HCT116 (cell line): ENCODE measurements at places on chromosomes 2 and 18. TPM values are rescaled to one million over a fixed set of nuclear protein-coding genes. Genes with fewer than 3 reads are reported as not detected.

GRCh38 chr2:17901246-17901645 is 22.8 kb downstream of the KCNS3 start:
- DNase-seq: no peak

- DNase-seq: no peak
Observed at GRCh38 chr2:39424951-39425350, 12.1 kb downstream of the MAP4K3 start.

DNA sequence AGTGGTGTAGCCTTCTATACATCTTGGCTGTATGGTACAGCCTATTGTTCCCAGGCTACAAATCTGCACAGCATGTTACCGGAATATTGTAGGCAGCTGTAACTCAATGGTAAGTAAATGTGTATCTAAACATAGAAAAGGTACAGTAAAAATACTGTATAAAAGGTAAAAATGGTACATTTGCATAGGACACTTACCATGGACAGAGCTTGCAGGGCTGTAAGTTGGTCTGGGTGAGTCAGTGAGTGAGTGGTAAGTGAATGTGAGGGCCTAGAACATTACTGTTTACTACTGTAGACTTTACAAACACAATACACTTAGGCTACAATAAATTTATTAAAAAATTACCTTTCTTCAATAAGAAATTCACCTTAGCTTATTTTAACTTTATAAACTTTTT is 3.7 kb upstream of the MRPS9 start:
- DNase-seq: no peak

- peak; percentile 0 for DNase-seq
Observed at GRCh38 chr2:30979822-30980245, 158.4 kb downstream of the GALNT14 start.

- DNase-seq: no peak
Observed at GRCh38 chr2:30205456-30205855, 25.9 kb upstream of the LBH start.

DNA sequence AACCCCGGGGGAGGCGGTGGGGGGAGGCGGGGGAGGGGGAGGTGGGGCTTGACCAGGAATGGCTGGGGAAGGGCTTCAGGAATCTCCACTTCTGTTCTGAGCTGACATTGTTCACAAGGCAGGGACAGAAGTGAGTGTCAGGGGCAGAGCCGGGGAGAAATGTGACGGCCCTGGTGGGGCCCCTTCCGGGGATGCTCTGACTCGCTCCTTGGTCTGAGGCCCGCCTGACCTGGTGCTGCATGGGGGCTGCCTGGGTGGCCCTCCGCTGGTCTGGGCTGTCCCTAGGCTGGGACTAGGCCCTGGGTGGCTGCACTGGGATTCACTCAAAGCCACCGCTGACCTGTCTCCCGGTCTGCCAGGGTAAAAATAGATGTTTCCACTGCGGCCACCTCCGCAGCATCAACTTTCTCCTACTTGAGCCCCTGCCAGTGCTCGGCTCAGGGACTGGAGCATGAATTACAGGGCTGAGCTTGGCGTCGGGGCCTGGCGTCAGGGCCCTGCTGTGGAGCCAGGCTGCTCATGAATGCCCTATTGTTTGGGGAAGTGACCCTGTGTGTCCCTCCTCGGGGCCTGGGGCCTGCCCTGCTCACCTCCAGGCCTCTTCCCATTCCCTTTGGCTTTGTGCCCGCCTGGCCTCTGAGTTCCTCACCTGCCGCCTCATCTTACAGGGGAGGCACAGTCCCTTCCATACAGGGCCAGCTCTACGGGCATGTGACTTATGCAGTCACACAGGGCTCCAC is 247.5 kb downstream of the DYSF start:
- DNase-seq: no peak

GRCh38 chr2:205580212-205580987 is 101.9 kb upstream of the NRP2 start:
- DNase-seq: no peak

DNA sequence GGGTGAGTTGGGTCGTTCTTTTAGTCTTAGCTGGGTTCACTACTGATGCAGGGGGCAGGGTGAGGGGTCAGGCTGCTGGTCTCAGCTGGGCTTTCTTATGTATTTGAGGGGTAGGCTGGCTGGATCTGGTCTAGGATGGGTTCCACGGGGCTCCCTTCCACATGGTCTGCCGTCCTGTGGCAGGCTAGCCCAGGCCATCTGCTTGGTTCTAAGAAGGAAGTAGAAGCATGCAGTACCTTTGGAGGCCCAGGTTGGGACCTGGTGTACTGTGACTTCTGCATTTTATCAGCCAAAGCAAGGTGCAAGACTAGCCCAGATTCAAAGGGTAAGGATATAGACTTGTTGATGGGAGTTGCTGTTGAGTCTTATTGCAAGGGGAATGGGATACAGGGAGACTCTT is 35.5 kb upstream of the MGAT5 start:
- DNase-seq: no peak

- DNase-seq: no peak
Observed at GRCh38 chr18:42514512-42514911, 559.5 kb downstream of the PIK3C3 start.

DNA sequence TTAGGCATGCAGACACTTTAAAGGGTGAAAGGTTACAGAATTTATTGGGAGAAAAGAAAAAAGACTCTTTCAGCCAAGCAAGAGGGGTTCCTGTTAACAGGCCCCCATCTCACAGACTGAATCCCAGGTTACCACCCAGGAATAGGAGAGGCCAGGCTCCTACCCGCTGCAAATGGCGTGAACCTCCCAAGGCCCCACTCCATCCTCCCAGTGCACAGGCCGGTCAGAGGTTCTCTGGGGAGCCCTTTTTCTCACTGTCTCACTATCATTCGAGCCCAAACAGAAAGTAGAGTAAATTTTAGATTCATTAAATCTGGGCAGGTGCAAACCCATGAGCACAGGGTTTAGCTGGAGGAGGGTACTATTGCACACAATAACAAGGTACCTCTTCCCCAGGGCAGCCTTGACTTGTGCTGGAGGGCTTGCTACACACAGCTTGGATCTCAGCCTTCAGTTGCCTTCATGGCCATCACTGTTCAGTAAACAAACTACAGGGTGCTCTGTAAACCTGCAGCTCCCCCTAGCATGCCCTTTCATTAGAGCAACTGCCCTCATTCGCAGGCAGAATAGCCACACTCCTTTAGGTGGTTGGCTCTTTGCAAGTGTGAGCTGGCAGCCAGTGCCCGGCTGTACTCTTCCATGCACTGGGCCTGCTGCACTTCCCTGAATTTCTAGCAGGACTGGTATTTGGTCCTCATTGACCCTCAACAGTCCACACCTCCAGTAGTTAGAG is 7.3 kb upstream of the PLEK start:
- DNase-seq: peak; percentile 51

DNA sequence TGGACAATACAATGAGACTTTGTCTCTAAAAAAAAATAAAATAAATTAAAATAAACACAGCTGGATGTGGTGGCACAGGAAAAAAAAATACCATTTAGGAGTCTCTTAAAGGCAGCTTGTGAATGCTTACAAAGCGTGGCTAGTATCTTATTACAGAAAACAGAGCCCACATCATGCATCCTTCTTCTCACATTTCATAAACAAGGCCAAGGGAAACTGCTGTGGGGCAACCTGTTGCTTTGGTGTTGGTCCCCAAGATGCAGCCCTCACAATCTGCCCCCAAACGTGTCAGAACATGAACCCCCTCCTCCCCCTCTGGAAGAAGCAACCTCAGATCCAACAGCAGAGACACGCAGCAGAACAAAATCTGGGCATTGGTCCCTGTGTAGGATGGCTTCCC is 2.6 kb downstream of the SLC14A1 start:
- DNase-seq: no peak

GRCh38 chr2:151569167-151569566 is 159.5 kb downstream of the RIF1 start:
- DNase-seq: no peak

GRCh38 chr2:62826141-62826540 is 120.6 kb downstream of the EHBP1 start:
- no peak for DNase-seq

DNA sequence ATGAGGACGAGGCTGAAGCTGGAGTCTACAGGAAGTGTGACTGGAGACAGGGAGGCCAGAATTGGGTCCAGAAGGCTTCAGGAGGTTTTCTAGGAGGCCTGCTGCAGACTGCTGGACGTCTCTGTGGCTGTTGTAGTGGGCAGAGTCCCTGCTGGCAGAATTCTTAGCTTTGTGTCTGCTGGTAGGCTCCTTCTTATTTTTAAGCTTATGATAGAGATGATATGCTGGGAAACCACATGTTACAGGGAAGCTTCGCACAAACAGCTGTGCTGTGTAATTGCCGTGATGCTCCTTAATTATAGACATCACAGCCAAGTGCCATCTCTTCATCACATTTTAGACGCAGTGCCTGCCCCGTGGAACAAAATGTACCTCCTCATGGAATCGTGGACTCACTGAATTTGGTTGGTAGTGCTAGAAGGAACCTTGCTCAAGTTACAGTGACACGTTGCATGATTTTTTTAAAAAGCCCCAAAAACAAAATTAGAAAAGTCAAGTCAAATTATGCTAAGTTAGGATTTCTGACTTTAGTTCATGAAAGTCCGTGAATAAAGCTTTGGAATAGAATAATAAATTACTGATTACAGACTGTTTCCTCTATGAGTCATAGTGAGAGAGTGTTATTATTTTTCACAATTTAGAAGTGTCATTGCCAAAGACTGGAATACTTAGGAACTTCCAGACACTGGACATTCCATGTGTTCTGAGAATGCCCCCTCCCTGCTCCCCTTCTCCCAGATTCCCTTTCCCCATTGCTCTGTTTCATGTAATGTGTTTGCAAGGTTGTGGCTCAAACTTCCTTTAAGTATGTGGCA is 144.1 kb downstream of the FHOD3 start:
- no peak for DNase-seq

- DNase-seq: no peak
Observed at GRCh38 chr2:234874347-234875046, 77.3 kb upstream of the SH3BP4 start.

DNA sequence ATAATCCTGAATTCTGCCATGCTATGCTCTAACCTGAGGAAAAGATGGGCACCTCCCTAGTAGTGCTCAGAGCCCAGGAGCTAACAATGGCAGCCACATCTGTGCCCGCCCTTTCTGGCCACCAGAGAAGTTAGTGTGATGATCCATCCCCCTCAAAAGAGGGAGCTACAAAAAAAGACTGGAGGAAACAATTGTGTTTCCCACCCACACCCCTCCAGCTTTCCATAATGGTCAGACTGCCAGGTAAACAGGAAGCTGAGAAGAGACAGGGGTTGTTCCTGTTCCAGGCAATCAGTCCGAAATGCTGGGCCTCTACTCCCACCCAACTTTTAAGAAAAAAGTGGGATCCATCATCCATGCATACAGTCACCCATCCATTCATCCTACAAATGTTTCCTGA is 3.2 kb downstream of the TBC1D8 start:
- DNase-seq: no peak

DNA sequence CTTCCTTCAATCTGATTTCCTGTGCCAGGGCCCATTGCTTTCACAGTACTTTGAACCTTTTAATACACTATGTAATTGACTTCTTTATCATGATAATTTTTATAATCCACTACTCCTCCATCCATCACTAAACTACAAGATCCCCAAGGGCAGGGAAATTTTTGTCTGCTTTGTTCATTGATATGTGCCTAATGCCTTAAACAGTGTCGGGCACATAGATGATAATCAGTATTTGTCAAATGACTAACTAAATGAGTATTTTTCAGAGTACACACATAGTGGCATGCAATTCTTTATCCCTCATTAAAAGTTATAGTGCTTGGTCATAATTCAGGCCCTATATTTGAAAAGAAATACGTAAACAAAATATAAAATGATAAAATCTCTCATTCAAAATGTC is 5.3 kb upstream of the STAMBP start:
- DNase-seq: no peak

DNA sequence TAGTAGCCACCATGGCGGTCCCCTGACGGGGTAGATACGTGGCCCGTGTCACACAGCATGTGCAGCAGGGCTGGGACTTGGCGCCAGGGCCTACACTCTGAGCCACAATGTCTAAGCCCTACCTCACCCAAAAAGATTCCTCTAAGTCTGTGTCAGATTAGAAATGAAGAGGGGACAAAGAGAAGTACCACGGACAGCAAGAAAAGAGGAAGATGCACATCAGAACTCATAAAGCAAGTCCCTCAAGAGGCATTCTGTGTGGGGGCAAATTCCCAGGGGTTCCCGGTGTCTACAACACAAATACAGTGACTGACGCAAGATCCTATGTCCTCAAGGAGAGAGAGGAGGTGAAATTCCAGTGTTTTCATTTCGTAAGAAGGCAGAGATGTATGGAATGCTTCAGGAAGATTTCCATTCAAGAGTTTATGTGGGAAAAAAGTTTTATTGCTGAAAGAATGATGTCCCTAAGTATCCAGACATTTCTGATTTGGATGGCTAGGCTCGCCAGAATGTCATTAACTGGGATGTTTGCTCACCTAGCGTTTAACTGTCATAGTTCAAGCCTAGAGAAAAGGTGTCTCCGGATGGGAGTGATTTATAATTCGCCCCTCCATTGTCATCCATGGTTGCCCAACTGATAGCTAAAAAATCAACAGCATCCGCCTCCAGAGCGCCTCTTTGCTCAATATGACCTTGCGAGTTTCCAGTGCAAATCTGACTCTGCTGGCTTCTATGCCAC is 75.6 kb upstream of the CHMP1B start:
- no peak for DNase-seq

GRCh38 chr2:32572737-32573136 is 55.1 kb upstream of the TTC27 start:
- no peak for DNase-seq

DNA sequence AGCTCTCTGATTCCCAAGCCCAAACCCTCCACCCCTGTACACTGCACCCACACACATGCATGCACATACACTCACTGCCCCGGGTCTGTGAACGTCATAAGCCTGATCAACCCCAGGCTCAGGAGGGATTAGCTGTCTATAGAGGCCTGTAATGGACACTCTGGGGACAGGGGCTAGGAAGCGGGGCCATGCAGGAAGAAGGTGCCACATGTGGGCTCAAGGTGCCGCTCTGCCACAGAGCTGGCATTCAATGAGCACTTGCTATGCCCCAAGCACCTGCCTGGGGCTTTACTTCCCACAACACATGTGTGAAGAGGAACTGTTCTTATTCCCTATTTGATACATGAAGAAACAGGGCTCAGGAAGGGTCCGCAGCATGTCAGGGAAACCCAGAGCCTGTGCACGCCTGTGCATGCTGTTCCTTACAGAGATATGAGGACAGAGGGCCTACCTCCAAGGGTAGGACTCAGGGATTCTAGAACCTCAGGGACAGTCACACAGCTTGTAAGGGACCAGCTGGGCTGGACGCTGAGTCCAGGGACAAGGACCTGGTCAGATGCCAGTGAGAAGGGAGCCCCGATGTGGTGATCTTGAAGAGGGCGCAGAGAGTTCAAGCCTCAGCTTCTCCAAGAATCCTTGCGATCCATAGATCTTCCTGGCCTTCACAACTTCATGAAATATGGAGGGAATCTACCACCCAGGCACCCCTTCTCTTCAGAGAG is 5.0 kb downstream of the BIN1 start:
- no peak for DNase-seq

Gene WDFY1
- total RNA-seq: 44.7 TPM

Gene STARD7
- total RNA-seq: 160 TPM

Gene NDC80
- total RNA-seq: 46.0 TPM

Gene GCKR
- not detected for total RNA-seq

Gene NGEF
- total RNA-seq: 12.6 TPM

Gene ZC3H6
- total RNA-seq: 7.0 TPM

Gene KCNE4
- total RNA-seq: not detected
